Mucosa of gallbladder (tissue), 1 donor: ENCODE measurements at places on chromosomes 6 and 20. TPM values are rescaled to one million over a fixed set of nuclear protein-coding genes. Genes with fewer than 3 reads are reported as not detected.

- DNase-seq, result no peak
Observed at GRCh38 chr6:111870742-111871064, 2.5 kb downstream of the FYN start.

ZNF335 gene
- total RNA-seq, result 19.4 TPM

SLC22A7 gene
- total RNA-seq, result 0.37 TPM

NOL4L gene
- total RNA-seq, result 53.0 TPM

DNA sequence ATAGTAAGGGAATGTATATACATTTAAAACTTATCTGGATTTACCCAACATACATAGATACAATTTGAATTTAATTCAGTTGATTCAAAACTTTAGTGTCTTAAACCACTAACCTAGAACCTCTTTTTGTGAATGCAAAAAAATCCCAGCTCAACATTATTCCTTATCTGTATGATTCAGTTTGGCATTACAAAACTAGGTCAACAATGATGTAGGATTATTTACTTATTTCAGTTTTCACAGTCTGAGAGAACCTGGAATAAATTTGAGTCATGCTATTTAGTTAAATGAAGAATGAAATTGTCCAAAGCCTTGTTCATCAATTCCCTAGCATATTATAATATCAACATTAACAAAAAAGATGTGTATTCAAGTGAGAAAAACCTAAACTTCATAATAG is 7.4 kb upstream of the PLCB1 start:
- DNase-seq, result no peak

- no peak for DNase-seq
Observed at GRCh38 chr6:168039301-168039700, 39.7 kb downstream of the FRMD1 start.

DNA sequence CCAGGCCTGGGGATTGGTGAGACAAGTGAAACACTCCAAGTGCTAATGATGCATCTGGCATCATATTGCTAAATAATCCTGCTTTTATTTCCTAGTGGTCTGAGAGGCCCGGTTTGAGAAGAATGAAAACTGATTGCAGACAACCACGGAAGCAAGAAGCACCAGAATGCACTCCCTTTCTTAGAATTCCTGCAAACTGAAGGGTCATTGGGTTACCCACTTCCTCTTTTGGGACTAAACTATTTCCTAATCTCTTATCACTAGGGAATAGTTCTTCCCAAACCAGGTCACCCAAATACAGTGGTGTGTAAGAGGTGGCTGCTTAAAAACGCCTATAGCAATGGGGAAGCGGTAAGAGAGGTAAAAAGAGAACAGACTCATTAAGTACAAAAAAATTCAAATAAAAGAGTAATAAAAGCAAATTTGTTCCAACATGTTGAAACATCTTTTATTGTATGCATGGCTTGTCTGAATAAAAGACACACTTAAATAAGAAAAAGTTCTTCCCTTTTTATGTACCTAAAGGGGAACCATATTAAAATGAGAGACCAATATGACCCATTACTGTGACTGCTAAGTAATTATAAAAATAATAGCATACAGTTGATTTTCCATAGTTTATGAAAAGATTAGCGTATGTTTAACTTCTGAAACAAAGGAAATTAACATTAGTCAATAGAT is 125.8 kb downstream of the MYB start:
- no peak for DNase-seq

ME1 gene
- total RNA-seq, result 30.2 TPM

DNA sequence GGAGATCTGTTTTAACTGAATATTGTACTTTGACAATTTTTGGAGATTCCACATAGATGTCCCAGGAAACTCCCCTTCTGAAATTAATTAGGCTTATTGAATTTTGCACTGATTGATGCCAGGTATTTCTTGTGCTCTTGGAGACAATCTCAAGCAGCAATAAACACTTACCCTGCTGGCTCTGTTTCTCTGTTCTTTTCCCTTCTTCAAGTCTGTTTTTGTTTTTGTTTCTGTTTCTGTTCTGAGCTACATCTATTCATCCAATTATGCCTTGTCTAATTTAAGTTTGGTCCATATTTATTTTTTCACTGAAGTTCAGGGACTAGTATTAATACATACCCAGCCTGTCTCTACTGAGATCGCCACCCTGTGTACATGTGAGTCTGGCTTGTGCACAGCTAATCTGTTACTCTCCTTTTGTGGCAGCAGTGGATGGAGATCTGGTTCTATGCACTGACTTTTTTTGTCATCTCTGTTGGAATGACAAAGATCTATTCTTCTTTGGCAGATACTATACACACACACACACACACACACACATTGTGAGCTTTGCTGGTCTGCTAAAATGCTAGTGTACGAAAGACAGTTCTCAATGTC is 51.9 kb downstream of the IL22RA2 start:
- DNase-seq, result no peak

- DNase-seq, result no peak
Observed at GRCh38 chr6:146312608-146313007, 231.0 kb upstream of the RAB32 start.

SCUBE3 gene
- total RNA-seq, result 0.37 TPM

- peak; percentile 15 for DNase-seq
Observed at GRCh38 chr6:158452191-158452590, 107.7 kb upstream of the TMEM181 start.

GRCh38 chr6:48389146-48390043 is 278.4 kb upstream of the PTCHD4 start:
- no peak for DNase-seq

DNA sequence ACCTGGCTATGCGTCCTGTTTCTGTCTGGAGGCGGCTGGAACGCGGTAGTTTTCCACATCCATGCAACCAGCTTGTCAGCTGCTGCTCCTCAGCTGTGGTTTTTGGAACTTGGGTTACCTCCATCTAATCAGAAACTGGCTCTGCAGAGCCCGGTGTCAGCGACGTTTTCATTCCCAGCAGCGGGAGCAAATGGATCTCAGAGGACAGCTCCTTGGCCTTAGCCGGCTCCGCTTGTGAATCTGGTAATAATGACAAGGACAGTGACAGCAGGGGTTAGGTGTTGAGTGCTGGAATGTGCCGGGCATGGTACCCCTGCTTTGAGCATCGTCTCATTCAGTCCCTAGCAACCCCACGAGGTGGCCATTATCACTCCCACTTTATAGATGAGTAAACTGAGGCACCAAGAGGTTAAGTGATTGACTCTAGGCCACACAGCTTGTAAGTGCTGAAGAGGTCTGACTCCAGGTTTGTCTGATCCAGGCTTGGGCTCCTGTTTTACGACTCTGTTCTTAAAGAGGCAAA is 1.3 kb downstream of the SLCO4A1 start:
- DNase-seq, result no peak

PPP1R3G gene
- total RNA-seq, result 2.8 TPM

GRCh38 chr6:84763003-84763885 is 1.2 kb downstream of the TBX18 start:
- DNase-seq, result no peak

- DNase-seq, result no peak
Observed at GRCh38 chr6:152300517-152300916, 336.6 kb downstream of the SYNE1 start.

DNA sequence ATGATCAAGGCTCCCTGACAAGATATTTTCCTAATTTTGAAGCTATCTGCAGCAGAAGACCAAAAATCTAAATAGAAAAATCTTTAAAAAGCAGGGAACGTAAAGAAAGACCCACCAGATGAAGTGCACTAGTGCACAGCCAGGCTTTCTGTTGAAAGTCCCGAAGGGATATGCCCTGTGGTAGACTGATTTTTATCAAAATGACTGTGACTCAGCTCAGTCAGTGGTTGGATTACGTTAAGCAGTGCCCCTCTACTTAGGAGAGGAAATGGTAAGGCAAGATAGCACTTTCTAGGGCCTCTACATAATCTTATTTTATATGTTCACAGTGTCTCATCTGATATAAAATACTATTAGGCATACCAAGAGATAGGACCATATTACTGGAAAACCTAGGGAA is 123.4 kb upstream of the RAB32 start:
- DNase-seq, result no peak

- DNase-seq, result no peak
Observed at GRCh38 chr6:88881451-88881850, 82.0 kb downstream of the RNGTT start.

GRCh38 chr20:24773751-24774201 is 175.3 kb upstream of the CST7 start:
- no peak for DNase-seq

DNA sequence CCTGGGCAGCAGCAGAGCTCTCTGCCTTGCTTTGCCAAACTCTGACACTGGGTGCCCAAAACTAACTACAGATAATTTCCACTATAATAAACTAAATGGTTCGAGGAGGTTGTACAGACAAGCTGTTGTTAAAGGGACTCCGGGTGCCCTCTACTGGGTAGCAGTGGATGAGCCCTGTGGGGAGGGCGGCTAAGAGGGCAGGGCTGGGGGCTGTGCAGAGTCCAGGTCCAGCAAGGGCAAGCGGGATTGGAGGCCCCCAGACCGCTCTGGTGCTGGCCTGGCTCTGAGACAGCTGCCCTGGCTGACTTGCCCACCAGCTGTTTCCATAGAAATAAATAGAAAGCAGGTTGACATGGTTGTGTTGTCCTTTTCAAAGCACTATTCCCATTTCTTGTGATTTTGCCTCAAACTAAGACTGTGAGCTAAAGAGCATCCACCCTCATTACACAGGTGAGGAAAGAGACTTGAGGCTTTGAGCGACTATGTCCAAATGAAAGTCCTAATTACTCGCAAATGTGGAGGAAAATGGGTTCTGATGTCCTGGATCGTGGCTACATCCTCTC is 167.6 kb upstream of the CST7 start:
- DNase-seq, result peak; percentile 30

MICB gene
- total RNA-seq, result 2.7 TPM

DNA sequence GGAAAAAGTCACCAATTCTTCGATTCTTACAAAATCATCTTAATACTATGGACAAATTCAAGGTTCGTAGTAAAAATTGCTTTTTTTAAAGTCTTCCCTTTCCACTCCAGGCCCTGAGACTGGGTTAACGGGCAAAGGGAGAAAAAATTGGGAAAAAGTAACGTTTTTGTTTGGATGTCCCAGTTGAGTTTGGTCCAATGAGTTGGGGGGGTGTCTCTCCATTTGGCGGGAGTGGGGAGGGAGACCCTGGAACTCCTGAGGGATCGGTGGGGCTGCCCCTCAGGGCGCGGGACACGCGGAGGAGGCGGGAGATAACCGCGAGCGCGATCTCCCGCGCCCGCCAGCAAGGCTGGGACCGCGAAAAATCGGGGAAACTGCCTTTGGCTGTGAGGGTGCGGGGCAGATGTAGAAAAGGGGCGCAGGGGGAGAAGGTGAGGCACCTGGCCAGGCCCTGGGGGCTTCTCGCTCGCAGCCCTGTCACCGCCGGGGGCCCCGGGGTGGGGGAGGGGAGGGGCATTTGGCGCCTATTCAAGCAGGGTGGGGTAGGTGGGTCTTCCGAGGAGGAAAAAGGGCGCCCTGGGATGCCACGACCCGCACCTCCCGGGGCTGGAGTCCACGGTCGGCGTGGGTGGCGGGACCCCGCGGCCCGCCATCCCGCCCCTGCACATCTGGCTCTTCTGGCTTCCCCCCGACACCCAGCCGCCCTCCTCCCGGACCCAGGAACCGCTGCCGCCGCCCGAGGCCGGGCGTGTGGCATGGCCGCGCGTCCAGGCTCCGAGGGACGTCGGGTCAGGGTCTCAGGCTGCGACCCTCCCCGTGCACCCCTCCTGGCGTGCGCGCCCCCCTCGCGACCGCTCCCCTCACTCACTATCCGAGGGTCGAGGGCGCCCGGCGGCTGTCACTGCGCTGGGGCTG is 595 bp downstream of the FBXO5 start:
- no peak for DNase-seq

- DNase-seq, result no peak
Observed at GRCh38 chr6:138774370-138774769, 801 bp downstream of the CCDC28A start.

DNA sequence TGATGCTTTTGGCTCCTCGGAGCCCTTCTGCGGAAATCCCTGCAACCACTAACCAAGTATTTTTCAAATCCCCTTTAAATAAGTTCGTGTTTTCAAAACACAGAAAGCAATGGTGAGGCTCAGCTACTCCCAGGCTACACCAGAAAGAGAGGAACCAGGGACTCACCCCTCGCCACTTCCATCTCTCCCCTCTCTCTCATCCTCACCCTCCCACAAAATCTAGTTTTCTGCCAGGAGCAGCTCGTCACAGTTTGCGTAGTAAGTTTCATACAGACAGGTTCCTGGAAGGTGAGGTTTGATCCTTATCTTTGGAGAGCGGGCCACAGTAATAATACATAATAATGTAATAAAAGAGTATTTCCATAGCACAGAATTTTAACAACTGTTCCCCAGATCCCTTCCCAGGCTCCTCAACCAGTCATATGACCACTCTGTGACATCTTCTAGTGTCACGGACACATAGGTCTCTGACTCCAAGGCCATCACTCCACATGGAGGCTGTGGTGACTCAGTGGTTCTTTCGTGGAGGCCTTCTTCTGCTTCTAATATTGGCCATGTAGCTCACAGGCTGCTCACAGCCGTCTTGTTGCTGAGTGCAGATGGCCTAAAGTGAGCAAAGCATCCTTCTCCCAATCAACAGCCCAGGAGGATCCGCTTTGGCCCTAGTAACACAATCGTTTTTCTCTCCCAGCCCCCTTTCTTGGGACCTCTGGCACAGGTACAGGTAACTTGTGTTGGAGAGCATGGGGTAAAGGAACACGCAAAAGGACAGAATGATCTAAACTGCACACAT is 295.7 kb downstream of the CDC5L start:
- DNase-seq, result no peak

XKR7 gene
- total RNA-seq, result not detected
